Mesenteric fat pad (tissue), 1 donor: ENCODE measurements at places on chromosomes 4 and X. TPM values are rescaled to one million over a fixed set of nuclear protein-coding genes. Genes with fewer than 3 reads are reported as not detected.

- DNase-seq: no peak
These were observed 447.1 kb downstream of the AFF2 start for GRCh38 chrX:148947399-148947975.

Gene CCDC158
- 0.45 TPM for total RNA-seq

GRCh38 chr4:151809716-151810115, 48.9 kb upstream of the GATB start:
- no peak for DNase-seq

GRCh38 chr4:42371305-42372252, 25.7 kb upstream of the SHISA3 start:
- no peak for DNase-seq

Gene LDOC1
- total RNA-seq: 13.2 TPM

Gene COL4A6
- total RNA-seq: 0.16 TPM

DNA sequence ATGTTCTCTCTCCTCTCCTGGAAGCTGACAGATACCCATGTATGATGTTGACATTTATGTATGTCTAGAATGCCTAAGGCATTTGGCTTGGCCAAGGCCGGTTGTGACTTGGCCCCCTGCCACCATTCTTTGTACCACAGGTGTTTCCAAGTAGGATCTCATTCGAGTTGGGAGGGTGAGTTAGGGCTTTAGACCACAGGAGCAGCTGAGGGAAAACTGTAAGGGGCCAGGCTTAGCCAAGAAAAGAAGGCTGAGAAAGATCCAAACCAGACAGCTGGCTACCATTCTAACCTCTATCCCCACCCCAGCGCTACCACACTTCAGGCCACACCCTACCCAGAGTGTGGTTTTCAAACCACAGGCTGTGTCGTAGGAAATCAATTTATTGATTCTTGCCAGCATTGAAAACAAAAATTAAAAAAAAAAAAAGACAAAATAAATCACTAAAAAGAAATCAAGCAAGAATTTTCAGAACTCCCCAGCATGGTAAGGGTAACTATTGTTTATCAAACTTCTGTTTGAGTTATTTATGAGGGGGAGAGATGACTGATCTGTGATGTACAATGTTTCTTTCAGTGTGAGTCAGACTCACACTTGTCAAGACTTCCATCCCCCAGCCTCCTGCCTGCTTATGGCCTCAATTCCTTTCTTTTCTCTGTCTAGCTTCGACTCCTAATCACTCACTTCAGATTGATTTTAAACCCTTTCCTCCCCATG, 9.9 kb downstream of the TMSB4X start:
- no peak for DNase-seq

DNA sequence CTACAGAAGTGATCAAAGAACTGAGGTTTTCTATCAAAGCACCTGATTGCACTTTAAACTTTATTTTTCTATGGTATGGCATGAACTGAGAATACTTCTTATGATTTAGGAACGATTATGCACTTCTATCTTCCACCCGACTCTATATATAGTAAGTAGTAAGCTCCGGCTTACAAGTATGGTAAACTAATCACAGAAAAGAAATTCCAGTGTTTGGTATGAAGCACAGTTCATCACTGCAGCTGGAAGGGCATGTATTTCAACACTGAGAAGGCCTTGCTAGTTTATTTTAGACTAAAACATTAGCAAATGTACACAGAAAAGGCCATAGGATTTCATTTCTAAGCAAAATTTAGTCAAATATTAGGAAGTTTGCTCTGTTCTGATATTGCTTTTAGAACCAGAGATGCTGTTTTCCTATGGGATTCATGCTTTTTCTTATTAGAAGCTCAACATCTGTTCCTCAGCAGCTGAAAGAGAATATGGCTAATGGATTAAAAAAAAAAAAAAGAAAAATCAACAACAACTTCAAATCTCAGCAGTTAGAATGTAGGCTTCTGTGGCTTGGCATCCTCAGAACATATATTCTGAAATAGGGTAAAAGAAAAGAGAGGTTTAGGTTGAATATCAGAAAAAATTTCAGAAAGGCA, 273.5 kb downstream of the C4orf33 start:
- DNase-seq: no peak

DNA sequence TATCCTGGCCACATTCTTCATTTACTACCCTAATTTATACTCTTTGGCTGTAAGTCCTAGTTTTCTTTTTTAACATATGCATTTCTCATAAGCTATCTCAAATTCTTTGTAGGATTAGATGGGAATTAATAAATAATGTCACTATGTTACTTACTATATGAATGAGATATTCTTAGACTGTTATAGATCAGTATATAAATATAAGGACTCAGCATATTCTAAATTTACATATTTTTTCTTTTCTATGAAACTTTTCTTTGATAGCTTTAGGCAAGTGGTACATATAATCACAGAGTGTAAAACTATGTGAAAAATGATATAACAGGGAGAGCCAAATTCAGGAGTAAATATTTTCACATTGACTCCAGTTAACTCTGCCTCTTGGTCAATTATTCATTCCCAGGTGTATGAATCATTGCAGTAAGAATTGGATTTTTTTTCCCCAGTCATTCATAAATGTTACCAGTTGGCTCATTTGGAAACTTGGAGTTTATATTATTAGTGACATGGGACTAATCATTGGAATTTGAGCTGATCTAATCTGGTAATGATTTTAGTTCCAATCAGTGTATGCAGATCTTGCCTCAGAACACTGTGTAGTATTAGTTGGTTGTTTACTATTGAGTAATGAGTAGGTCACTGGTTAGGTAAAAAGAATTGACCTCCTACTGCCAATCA, 25.3 kb downstream of the FHIP1A start:
- no peak for DNase-seq

Gene USP17L10
- total RNA-seq: not detected

DNA sequence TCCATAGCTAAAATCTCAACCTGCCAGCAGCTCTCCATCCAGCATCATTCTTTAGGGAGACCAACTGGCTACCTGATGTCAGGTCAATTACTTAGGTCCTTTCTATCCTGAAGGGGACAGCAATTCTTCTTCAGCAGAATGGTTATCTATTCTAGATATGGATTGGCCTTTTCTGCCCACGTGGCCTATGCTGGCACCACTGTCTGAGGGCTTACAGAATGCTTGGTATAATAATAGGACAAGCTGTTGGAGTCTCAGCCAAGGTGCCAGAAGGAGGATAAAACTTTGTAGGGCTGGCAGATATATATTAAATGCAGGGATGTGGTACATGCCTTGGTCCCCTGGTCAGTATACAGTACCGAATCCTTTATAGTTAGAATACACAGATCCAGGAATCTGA, 89.8 kb upstream of the C1GALT1C1 start:
- no peak for DNase-seq

Gene ODAPH
- not detected for total RNA-seq

GRCh38 chrX:67720344-67720743, 176.5 kb downstream of the AR start:
- no peak for DNase-seq

Gene OCIAD2
- total RNA-seq: 4.5 TPM

Gene MTMR8
- 2.5 TPM for total RNA-seq

- DNase-seq: no peak
These were observed 449.3 kb downstream of the RPA4 start for GRCh38 chrX:97332963-97333362.

Gene ADH4
- total RNA-seq: 4.8 TPM

Gene RPL36A
- total RNA-seq: 140 TPM
